ENCODE measurements at places on chromosomes 5 and 9. TPM values are rescaled to one million over a fixed set of nuclear protein-coding genes. Genes with fewer than 3 reads are reported as not detected.

Gene PTPA
- total RNA-seq, result 164 TPM

Gene NR5A1
- not detected for total RNA-seq

Gene C6
- total RNA-seq, result 46.2 TPM

Gene ADRB2
- total RNA-seq, result 5.0 TPM

Gene FAM200C
- 4.8 TPM for total RNA-seq

Gene BTNL8
- 0.19 TPM for total RNA-seq

Gene CD72
- total RNA-seq, result 7.1 TPM

Gene PDE6A
- 0.03 TPM for total RNA-seq

Gene GCNT4
- total RNA-seq, result 2.0 TPM

Gene TMEM8B
- 18.3 TPM for total RNA-seq
